ENCODE measurements at places on chromosomes 7 and 10.
A peak's percentile ranks its signal among the peaks of the same experiment; 100 is the strongest.

GRCh38 chr10:26048756-26049155 lies 114.7 kb downstream of the MYO3A start:
- DNase-seq = no peak

- no peak for DNase-seq
Observed at GRCh38 chr7:131100357-131101054, 227.2 kb upstream of the MKLN1 start.

GRCh38 chr10:68550747-68551411 lies 9.3 kb upstream of the TET1 start:
- peak; percentile 20 for DNase-seq

DNA sequence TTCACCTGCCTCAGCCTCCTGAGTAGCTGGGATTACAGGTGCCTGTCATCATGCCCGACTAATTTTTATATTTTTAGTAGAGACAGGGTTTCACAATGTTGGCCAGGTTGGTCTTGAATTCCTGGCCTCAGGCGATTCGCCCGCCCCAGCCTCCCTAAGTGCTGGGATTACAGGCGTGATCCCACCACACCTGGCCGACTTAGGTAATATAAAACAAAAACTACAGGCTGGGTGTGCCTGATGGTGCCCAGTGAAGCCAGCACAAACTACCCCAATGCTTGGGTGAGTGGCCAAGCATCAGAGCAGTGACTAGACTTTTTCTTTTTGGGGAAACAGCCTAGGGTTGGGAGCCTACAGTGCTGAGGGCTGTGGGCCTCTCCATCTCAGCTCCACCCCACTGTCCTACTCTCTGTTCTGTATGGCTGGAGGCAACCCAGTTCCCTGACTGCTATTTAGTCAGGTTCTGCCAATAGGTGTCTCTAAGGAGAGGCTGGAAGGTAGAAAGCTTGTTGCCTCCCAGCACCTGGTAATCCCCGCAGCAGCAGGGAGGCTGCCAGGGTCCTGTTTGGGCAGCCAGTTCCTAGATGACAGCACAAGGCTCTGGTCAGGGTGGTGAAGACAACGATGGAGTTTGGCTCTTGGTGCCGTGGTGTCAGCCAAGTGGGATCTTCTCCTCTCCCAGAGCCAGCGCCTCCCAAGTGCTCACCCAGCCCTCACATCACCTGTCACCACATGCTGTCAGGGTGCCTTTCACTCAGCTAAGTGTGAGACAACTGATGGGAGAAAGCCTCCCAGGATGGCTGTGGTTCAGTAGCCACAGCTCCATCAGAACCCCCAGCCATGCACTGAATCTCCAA lies 10.4 kb upstream of the NACAD start:
- no peak for DNase-seq

DNA sequence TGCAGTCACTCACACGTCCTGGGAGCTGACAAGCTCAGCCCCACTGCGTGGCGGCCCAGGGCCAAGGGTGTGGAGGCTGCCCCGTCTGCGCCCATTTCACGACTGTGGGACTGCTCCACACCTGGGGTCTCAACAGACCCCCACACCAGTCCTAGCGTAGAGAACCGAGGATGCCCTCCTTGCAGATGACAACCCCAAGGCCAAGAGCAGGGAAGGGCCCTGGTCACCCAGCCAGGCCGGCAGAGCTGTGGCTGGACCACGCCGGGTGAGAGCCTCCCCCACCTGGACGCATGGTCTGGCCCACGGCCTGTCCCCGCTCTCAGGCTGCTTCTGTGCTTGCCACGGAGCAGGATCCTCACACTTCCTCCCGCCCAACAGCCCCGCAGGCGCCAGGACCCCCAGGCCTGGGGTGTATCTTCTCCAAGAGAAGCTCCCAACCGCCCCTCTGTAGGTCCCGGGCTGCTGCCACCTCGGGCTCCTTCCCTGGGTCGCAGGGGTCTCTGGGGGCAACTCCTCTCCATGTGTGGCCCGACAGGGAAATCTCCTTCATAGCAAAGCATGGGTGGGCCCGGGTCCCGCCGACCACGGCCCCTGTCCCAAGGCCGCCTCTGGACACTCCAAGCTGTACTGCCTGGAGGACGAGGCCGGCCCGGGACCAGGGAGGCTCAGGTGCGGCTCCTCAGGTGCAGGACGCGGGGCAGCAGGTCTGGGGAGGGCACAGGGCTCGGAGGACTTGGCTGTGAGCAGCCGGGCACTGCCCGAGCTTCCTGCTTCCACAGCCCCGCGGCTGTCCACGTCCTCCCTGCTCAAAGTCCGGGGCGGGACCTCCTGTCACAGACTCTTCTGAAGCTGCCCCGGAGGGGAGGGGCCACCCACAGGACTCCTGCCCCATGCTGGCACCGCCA lies 88.8 kb downstream of the FOXL3 start:
- DNase-seq = no peak

GRCh38 chr7:150891740-150892139 lies 39.4 kb downstream of the AOC1 start:
- DNase-seq = no peak

- no peak for DNase-seq
Observed at GRCh38 chr7:115116773-115117715, 195.2 kb downstream of the MDFIC start.

- no peak for DNase-seq
Observed at GRCh38 chr7:17069146-17069545, 187.4 kb upstream of the AGR3 start.

DNA sequence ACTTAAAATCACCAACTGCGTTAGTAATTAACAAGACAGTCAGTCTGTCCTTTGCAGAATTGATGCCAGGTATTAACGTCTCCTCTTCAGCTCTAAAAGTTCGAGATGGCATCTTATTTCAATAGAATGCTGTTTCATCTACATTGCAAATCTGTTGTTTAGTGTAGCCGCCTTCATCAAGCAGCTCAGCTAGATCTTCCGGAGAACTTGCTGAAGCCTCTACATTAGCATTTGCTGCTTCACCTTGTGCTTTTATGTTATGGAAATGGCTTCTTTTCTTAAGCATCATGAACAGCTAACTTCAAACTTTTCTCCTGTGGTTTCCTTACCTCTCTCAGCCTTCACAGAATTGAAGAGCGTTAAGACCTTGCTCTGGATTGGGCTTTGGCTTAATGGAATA lies 95.5 kb upstream of the FAM20C start:
- no peak for DNase-seq

DNA sequence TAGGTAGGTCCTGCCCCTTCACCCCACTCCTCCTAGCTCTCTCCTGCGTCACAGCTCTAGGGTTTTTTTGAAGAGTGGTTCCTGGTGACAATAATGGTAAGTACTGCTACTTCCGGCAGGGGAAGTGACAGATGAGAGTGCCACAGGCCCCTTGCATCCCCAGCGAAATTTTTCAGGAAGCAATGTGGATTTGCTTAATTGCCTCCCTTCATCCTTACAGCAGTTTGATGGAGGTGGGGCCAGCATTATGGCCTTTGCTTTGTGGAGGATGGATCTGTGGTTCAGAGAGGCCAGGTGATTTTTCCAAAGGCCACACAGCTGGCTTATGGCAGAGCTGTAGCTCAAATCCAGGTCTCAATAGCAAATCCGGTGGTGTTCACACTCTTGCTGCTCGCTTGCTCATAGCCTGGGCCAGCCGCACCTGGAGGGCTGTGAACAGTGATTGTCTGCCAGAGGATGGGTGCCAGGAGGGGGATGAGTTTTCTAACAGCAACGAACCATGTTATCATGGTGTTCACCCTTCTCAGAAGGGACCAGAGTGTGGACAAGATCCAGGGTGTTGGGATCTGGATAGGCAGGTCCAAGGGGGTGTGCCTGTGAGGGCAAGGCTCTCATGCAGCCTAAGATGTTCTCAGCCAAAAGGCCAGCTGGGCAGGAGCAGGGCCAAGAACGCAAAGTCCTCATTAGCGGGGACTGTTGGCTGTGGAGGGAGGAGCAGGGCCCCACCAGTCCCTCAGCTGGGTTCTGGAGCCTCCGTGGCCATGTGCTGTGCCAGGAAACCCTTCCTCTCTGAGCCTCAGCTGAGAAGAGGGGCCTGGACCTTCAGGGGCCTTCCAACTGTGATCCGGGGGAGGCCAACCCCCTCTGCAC lies 89.0 kb downstream of the EMX2 start:
- no peak for DNase-seq

GRCh38 chr10:70887804-70888800 lies at the start of gene PCBD1:
PCBD1 (minus strand) TSS chr10:70888565; CDS start chr10:70888533, 32 bp downstream.
- DNase-seq = peak; percentile 79

DNA sequence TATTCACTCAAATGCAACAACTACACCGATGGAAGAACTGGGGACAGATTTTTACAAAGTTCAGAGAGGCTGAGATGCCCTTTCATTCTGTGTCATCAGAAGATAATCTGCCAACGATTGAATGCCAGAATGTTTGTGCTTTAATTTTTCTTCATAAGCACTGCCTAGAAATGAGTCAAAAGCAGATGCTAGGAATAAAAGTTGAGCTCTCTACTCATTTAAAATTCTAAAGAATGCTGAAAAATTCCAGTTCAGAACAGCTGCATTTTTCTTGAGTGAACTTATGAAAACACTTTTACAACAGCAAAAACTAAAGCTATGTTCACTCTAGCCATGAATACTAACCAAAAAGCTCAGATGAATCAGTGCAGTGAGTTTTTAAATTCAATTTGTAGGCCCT lies 22.3 kb upstream of the FAM133B start:
- DNase-seq = no peak

GRCh38 chr10:71078454-71079145 lies 133.8 kb upstream of the UNC5B start:
- DNase-seq = no peak

DNA sequence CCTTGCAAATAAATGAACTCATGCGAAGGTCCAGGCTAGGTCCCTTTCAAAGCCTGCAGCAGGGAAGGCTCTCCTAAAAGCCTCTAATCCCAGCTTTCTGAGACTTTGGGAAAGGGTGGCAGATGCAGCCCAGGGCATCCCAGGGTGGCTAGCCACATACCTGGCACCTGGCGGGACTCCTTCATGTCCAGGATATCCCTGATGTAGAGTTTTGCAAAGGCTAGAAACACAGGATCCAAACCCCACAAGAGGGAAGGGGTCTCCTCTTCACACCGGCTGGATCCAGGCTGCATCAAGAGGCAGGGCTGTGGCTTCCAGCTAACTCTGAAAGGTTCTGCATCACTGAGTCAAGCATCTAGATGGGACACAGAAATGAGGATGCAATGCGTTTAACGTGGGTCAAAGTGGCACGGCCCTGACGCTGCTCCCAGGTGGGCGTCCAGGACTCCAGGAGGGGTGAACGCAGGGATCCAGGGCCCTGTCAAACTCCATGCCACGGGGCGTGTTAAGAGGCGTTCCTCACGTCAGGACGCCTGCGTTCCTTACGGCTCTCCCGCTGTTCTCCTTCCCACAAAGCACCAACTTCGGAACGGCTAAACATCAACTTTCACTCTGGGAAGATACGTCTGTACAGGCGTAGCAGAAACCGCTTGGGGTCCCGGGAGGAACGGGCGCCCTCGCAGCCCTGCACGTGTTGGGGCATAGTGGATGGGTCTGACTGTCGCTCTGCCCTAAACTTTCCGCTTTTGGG lies 507 bp downstream of the STN1 start:
- no peak for DNase-seq

DNA sequence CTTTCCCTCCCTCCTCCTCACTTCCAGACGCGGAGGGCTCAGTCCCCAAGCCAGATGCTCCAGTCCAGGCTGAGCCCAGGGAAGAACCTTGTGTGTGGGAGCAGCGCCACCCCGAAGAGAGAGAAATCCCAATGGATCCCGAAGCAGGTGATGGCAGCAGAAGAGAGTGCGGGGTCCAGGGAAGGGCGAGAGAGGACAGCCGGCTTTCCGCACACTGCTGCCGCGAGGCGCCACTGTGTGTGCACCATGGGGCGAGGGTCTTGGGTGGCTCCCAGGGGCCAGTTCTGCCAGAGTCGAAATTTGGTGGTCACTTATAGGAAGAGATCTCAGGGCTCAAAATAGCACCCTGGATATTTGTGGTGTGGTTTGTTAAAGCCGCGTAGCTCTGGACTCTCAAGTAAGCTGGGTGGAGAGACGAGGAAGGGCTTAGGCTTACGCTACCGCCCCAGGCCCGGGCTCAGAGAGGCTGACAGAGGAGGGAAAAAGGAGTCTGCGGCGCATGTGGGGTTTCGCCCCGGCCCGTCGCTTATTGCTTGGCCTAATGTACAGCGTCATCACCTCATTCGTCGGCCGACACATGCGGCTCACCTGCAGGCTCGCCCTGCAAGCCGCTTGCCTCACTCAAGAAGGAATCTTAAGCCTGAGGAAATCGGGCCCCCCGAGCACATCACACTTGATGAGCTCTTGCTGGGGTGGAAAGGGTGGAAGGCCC lies 12.1 kb downstream of the ZNF282 start:
- no peak for DNase-seq

DNA sequence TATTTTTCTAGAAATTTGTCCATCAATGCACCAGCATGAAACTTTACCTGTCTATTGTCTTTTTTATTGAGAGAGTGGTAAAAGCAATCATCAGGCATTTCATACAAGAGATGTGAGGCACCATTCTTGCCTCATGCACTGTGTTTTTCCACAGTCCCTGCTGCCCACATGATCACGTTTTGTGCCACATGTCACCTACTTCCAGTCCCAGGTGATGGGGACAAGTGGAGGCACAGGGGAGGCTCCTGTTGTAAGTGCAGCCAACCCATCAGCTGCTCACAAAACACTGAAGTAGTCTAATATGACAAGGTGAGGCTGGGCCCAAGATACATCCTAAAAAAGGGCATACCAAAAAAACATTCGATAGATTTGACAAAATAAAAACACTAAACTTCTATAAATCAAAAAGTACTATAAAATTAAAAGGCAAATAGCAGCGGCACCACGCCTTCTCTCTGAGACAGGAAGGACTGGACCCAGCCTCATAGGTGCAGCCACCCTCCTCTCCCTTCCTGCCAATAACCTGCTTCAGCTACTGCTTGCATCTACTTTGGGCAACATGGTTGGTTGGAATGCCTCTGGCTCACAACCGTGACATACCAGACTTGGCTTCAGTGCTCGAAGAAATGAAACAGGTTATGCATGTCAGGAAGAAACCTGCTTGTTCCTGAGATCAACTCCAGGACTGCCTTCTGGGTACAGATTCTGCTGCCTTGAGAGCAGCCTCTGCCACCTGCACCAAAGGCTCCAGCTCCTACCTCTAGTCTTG lies 2.3 kb downstream of the ZC3HAV1L start:
- DNase-seq = no peak

DNA sequence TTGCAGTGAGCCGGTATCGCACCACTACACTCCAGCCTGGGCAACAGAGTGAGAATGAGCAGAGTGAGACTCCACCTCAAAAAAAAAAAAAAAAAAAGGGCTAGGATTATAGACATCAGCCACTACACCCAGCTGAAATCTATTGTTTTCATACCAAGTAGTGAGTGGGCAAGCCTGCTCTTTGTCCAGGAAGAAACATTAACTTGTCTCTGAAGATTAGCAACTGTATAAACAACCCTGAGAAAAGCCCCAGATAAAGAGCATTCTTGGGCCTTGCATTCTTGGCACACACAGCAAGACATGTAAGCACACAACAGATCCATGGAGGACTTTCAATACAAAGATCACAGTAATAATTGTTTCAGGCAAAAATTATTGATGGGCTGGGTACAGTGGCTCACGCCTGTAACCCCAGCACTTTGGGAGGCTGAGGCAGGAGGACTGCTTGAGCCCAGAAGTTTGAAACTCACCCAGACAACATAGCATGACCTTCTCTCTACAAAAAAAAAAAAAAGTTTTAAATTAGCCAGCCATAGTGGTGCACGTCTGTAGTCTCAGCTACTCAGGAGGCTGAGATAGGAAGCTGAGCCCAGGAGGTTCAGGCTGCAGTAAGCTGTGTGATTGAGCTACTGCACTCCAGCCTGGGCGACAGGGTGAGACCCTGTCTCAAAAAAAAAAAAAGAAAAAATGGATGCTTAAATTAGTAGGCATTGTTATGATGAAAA lies 4.4 kb downstream of the PSPH start:
- no peak for DNase-seq
